Caudate nucleus (tissue), 63 donors: ENCODE measurements at places on chromosomes 6 and 20.

DNA sequence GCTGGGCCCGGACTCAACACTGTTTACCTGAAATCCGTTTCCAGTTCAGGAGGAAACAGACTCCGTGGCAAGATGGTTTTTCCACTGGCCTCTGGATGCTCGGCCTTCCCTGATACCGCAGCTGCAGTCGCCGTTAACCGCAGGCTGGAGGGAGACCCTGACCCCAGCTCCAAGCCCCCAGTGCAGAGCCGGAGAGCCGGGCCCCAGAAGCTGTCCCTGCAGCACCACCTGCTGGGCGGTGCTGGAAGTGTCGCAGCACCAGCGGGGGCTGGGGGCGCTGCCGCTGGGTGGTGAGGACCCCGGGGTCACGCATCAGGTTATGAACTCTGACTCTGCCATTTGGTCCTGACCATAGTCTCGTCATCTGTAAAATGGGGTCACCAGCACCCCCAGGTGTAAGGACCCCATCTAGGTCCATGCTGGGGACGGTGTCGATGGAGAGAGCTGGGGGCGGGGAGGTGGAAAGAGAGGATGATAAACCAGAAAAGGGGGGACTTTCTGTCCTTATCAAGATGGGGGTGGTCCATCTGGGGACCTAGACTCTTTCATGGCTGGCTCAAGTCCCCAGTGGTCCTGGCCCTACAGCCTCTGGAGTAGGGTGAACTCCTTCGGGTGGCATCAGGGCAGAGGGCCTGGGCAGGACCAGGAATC is 20.8 kb upstream of the CHRNA4 start:
- no peak for DNase-seq

- DNase-seq: no peak
Observed at GRCh38 chr6:75855052-75855451, 106.0 kb downstream of the MYO6 start.

- no peak for DNase-seq
Observed at GRCh38 chr6:156776470-156776839, 723 bp upstream of the ARID1B start.

DNA sequence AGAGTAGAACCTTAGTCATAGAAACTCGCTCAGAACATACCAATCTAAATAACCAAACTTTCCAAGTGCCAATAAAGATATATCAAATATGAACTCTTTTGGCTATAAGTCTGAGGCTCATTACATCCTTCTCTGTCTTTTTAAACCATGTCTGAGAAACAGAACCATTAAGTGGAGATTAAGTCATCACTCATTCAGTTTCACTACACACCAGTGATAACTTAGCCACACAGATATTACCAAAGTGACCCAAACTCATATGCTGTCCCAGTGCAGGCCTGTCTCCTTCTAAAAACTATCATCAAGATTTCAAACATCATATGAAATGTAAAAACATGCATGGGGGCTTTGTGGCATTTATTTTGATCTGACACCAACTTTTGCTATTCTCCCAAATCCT is 12.0 kb downstream of the GCLC start:
- DNase-seq: no peak

DNA sequence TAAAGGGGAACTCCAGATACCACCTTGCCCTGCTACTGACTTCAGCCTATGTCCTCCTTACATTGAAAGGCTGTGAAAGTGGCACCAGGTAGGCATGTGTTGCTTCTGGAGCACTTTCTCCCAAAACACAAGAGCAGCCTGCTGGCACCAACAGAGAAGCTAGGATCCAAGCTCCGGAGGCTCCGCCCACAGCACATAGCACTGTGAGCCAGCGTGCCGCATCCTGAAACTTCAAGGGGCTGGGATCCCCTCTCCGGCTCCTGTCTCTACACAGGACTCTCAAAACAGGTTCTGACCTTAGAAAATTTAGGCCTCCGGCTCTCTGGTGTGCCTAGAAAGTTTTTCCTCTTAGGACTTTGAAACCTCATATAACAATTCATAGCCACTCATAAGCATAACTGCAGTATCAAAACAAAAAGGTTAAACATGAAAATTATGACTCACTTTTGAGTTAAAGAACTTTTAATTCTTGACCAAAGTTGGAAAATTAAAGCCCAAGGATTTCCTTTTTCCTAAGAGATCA is 41.1 kb downstream of the EZR start:
- DNase-seq: no peak

GRCh38 chr6:91486200-91486599 is 899.3 kb upstream of the MAP3K7 start:
- DNase-seq: no peak

GRCh38 chr20:2382833-2383232 is 2.1 kb downstream of the TGM6 start:
- no peak for DNase-seq

- DNase-seq: no peak
Observed at GRCh38 chr6:118843685-118844390, 50.1 kb upstream of the ASF1A start.

- no peak for DNase-seq
Observed at GRCh38 chr6:29524044-29524443, 35.5 kb downstream of the UBD start.

DNA sequence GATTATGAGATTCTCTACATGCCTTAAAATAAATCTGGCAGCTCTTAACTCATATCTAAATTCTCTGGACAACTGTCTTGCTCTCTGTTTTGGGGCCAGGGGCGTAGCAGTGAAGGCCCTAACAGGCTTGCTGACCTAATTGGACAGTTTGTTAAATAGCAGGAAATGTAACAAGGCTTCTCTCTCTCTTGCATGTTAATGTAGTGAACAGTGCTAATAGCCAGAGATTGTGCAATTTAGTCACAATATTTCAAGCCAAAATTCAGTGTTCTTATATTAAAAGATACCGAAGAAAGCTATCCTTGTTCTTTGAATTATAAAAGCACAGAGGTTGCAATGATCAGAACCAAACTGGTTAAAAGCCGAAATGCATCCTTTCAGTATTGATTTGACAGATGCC is 3.0 kb downstream of the PPP1R3D start:
- DNase-seq: no peak

- DNase-seq: no peak
Observed at GRCh38 chr6:35177596-35177995, 36.2 kb upstream of the SCUBE3 start.

- no peak for DNase-seq
Observed at GRCh38 chr6:121732641-121733040, 297.2 kb downstream of the GJA1 start.

DNA sequence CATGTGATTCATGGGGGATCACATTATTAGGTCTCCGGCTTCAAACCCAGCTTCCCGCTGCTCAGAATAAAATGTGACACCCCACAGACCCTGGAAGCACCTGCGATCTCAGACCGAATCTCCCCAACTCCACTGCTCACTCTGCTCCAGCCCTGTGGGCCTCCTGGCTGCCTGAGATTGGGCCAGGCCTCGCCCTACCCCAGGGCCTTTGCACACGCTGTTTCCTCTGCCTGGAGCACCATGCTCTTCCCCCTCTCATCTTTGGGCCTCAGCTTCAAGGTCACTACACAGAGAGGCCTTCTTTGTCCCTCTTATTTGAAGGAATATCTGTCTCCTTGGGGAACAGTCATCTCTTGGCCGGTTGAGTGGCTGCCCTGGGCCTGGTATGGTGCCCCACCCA is 48.8 kb downstream of the RBM38 start:
- DNase-seq: no peak

GRCh38 chr6:141877275-141877983 is 255.3 kb upstream of the GJE1 start:
- DNase-seq: no peak

- no peak for DNase-seq
Observed at GRCh38 chr6:8236956-8237355, 134.6 kb upstream of the EEF1E1 start.

DNA sequence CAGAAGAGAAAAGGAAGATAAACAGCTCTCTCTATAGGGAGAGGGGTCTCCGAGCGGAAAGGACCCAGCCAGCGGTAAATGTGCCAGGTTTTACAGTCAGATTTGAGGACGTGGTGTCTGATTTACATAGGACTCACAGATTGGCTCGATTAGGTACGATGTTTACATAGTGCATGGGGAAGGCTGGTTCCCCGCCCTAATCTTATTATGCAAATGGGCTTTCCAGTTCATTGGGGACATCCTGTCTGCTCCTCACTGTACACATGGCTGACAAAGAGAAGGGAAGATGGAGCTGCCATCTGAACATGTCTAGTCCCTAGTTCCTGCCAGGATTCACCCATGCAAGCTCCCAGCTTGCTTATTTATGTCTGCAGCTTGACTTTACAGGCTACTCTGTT is 119.9 kb downstream of the RNF144B start:
- no peak for DNase-seq

GRCh38 chr6:31676322-31676903 is 4.5 kb downstream of the LY6G5C start:
- no peak for DNase-seq

GRCh38 chr6:15573384-15573783 is 89.4 kb downstream of the DTNBP1 start:
- no peak for DNase-seq

DNA sequence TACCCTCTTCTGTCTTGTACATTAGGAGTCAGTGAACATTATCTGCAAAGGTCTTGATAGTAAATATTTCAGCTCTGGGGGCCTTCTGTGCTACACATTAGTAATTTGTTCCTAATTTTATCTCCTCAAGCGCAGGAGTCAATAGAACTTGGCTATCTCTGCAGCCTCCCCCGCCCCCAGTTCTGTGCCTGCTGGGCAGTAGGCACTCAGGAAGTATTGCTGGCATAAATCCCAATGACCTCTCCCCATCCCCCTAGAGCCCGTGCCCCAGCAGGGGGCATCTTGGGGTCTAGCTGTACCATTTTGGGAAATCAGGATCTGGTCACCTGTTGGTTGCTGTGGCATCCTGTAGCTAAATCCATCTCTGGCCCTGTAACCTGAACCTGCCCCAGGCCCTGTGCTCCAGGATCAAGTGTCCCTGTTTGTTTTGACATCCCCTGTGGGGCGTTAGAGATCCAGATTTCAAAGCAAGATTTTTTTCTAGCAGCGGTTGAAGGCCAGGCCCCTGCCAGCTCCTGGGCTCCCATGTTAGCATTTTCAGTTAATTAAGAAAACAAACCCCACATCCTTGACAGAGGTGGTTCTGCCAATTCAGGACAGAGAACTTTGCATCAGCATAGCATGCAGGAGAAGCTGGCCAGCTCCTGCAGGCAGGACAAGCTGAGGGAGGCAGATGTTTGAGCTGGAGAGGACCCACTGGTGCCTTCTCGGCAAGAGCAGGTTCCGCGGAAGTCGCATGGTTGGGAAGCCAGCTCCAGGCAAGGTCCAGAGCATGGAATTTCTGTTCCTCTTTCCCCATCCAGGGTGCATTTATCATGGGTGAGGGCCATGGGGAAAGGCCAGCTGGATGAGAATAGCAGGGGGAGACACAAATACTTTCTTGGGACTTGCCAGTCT is 32.1 kb downstream of the DAAM2 start:
- no peak for DNase-seq

GRCh38 chr6:132768051-132768517 is 10.4 kb upstream of the VNN2 start:
- DNase-seq: no peak

GRCh38 chr6:151765444-151765886 is 42.0 kb upstream of the ESR1 start:
- DNase-seq: no peak

GRCh38 chr6:141736104-141736503 is 396.6 kb upstream of the GJE1 start:
- DNase-seq: no peak

DNA sequence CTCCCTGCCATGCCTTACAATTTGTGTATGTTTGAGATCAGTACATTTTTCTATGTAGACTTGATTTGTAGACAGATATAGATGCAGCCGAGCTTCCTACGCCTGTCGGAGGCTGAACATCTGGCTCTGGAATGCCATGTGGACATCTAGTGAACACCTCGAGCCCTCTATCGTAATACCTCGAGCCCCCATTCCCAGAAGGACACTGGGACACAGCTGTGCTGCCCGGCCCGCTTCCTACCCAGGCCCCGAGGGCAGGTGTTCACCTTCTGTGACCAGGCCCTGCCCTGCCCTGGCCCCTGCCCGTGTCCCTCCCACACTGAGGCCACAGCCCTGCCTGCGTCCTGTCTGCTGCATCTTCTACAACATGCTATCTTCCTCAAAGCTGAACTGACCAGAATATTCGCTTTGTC is 12.9 kb downstream of the RPS6KA2 start:
- no peak for DNase-seq

DNA sequence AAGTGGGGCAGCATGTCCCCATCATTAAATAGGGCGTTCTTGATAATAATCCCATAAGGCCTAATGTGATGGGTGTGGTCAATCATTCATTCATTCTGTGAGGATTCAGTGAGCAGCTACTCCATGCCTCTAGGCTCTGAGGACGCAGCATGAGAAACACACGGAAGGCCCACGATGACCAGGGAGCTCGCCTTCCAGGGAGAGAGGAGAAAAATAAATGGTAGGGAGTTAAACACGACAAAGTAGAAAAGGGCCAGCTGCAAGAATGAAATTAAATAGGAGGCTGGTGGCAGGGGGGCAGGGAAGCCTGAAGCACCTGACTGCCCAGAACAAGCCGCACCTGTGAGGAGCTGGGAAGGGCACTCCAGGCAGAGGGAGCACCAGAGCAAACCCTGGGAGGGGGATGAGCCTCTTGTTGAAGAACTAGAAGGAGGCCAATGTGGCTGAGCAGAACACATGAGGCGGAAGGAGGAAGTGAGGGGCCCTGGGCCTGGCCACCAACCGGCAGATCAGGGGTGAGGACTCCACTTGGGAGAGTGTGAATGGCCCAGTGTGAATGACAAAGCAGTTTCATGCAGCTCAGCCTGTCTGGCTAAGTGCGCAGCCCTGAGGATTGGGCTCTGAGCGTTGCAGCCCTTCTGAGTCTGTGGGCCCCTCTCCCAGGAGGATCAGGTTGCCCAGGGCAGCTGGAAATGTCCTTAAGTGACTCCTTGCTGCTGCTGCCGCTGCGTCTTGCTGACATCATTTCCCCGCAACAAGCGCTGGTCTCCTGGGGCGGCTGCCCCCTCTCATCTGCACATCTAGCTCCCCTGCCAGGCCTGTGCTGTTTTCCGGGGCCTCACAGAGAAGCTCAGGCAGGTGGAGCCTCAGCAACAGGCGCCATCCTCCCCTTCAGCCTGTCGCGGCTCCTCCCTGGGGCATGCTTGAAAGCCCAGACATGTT is 99.9 kb downstream of the CDH26 start:
- DNase-seq: no peak

DNA sequence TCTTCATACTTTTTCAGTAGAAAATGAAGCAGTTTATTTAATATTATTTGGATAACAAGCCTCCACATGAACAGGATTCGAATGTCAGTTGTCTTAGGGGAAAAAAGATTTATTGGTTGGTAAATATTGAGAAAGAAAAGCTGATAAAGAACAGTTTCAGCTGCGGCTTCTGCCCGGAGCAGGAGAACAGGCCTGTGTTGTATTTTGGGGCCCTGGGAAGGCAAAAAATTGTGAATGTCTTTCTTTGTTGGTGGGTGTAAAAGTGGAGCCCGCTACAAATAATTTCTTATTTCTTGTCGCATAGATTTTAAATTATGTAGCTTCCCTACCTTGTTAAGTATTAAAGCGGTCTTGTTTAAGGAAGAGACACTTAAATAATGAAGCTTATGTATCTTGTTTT is 90.5 kb upstream of the PAX1 start:
- DNase-seq: no peak

DNA sequence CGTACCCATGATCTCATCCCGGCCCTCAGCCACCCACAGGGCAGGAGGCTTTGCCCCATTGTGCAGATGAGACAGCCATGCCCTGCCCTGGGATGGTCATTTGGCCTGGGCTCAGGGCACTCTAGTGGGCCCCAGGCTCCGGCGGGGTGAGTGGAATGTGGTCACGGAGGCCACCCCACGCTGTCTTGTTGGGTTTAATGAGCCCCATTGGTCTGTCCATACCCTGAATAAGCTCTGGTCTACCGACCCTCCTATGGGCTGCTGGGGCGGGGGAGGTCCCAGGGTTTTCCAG is 50.6 kb downstream of the FGD2 start:
- DNase-seq: no peak

- no peak for DNase-seq
Observed at GRCh38 chr20:34299556-34300255, 3.4 kb downstream of the AHCY start.
